ENCODE measurements at places on chromosomes 1 and 21.

GRCh38 chr1:46418976-46419375 is 24.9 kb downstream of the FAAH start:
- no peak for DNase-seq

- no peak for DNase-seq
Measured at GRCh38 chr1:110114784-110115183, 2.5 kb downstream of the UBL4B start.

DNA sequence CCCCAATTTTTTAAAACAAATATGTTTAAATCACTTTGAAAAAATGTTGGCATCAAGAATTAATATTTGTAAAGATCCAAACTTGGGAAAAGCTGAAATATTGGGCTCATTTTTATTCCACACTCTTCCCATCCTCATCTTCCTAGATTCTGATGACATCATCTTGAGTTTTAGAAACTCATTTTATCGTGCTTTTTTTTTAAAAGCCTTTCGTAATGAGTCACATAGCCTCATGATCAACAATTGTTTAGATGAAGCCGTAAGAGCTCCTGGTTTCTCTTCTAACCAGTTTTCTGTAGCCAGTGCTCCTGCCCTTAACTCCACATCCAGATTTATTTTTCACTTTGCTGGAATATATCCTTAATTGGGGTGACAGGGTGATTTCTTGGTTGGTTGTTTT is 78.6 kb downstream of the POFUT2 start:
- DNase-seq, result no peak

- no peak for DNase-seq
Measured at GRCh38 chr1:182484531-182485257, 34.7 kb downstream of the RGSL1 start.

DNA sequence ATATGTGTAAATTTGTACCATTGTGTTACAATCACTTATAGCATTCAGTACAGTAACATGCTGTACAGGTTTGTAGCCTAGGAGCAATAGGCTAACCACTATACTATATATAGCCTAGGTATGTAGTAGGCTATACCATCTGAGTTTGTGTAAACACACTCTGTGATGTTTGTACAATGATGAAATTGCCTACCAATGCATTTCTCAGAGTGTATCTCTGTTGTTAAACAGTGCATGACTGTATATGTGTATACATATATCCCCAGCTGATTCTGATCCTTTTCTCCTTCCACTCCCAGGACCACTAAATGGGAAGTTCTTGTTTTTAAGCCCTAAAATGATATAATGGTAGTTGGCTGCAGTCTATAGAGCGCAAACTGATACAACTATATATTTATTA is 7.8 kb downstream of the GNPAT start:
- DNase-seq, result no peak

- DNase-seq, result no peak
Measured at GRCh38 chr1:15219280-15220023, 27.6 kb upstream of the FHAD1 start.

All from stimulated activated CD4-positive, alpha-beta T cell treated with anti-CD3 and anti-CD28 coated beads, Interleukin-2, amount 100 ng/mL, for 48 hours (primary cell).